ENCODE measurements at places on chromosomes 2 and 18. TPM values are rescaled to one million over a fixed set of nuclear protein-coding genes. Genes with fewer than 3 reads are reported as not detected.

Gene SLC35F6
- polyA plus RNA-seq, result 40.1 TPM

DNA sequence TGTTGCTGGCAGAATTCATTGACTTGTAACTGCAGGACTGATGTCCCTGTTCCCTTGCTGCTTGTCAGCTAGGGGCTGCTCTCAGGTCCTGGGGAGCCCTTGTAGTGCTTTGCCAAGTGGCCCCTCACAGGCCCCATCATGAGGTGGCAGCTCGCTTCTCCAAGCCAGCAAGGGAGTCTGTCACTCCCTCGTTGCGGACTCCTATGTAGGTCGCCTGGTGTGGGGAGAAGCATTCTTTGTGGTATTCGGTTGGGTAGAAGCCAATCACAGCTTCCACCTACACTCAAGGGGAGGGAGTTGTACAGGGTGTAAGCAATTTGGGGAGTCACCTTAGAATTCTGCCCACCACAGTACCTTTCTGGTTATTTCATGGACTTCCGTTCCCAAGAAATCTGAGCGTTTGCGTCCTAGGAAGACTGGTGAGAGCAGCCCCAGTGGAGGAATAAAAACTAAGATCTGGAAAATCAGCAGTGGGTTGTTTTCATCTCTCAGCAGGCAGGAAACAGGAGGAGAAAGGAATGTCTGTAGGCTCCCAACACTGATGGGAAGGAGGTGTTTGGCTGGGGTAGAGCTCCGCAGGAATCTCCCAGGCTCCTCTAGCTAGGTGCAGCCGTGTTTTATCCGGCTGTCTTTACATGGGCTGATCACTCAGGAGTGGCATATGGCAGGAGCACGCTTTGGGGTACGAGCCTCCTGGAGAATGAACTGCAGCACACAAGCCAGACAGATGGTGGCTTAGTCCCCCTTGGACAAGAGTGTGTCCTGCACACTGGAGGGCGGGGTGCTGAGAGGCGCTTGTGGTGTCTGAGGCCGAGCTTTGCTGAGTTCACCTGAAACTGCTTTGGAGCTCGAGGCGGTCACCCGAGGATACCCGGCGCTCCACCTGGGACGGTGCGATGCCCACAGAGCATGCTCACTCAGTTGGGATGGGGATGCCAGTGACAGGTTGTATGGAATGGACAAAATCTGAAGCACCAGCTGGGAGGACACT lies 58.3 kb downstream of the LDLRAD4 start:
- no peak for DNase-seq

Gene EFR3B
- polyA plus RNA-seq, result 12.5 TPM

GRCh38 chr2:26284132-26284531 lies 39.4 kb downstream of the HADHB start:
- no peak for DNase-seq

- DNase-seq, result no peak
Measured at GRCh38 chr18:58226429-58226828, 182.4 kb downstream of the NEDD4L start.

Gene SERPINB11
- polyA plus RNA-seq, result not detected

DNA sequence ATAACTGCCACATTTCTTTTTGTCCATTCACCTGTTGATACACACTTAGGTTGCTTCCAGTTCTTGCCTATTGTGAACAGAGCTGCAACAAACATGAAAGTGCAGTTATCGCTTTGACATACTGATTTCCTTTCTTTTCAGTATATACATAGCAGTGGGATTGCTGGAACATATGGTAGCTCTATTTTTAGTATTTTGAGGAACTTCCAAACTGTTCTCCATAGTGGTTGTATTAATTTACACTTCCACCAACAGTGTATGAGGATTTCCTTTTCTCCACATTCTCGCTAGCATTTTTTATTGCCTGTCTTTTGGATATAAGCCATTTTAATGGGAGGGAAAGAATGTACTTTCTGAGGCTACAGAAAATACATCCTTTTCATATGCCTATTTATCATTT lies 167.4 kb downstream of the GULP1 start:
- no peak for DNase-seq

Data from A549 (cell line).